Stimulated activated CD4-positive, alpha-beta T cell treated with anti-CD3 and anti-CD28 coated beads, Interleukin-4, amount 100 ng/mL, for 1 hour (primary cell): ENCODE measurements at places on chromosomes 13 and 19.
A peak's percentile ranks its signal among the peaks of the same experiment; 100 is the strongest.

DNA sequence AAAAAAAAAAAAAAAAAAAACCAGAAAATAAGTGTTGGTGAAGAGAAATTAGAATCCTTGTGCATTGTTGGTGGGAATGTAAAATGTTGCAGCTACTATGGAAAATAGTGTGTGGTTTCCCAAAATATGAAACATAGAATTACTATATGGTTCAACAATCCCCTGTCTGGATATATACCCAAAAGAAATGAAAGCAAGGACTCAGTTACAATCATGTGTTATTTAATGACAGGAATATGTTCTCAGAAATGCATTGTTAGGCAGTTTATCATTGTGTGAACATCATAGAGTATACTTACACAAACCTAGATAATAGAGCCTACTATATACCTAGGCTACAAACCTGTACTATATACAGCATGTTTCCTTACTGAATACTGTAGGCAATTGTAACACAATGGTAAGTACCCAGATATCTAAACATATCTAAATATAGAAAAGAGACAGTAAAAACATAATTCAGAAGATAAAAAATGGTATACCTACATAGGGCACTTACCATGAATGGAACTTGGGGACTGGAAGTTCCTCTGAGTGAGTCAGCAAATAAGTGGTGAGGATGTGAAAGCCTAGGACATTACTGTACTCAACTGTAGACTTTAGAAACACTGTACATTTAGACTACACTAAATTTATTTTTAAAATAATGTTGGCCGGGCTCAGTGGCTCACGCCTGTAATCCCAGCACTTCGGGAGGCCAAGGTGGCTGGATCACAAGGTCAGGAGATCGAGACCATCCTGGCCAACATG, 25.7 kb upstream of the SLC7A1 start:
- no peak for DNase-seq

DNA sequence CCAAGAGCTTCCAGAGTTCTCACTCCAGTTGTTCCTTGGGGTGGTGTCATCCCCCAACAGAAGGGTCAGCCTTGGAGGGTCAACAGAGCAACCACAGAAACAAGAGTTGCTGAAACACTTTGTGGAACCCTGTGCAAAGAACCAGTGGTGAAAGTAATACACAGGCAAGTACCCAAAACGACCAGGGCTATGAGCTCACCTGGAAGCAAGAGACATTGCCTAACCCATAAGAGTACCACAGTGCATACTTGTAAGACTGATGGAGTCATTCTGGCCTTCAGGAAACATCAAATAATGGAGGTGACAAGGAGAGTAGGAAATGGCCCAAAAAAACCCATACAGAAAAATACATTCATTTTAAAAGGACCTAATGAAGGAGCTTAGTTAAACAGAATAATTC, 184.3 kb upstream of the TSC22D1 start:
- no peak for DNase-seq

- DNase-seq: no peak
Measured at GRCh38 chr19:37197768-37198167, 12.6 kb downstream of the ZNF585B start.

GRCh38 chr19:6226444-6227155, 53.2 kb downstream of the MLLT1 start:
- no peak for DNase-seq

DNA sequence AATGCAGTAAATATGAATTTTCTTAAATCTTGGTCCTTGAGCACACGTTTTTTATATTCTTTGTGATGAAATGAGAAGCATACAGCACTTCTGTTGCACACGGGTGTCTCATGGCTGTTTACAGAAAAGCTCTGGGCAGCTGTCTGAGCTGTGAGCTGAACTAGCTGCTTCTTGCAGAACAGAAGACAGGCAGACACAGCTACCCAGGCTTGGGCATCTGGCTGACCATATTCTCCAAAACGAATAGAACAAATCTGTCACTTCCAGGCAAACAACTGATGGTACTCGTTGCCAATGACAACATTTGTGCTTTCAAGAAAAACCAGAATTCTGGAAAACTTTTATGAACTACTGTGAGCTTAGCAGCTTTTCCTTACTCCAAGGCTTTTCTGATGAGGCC, 16.2 kb downstream of the PCID2 start:
- no peak for DNase-seq

DNA sequence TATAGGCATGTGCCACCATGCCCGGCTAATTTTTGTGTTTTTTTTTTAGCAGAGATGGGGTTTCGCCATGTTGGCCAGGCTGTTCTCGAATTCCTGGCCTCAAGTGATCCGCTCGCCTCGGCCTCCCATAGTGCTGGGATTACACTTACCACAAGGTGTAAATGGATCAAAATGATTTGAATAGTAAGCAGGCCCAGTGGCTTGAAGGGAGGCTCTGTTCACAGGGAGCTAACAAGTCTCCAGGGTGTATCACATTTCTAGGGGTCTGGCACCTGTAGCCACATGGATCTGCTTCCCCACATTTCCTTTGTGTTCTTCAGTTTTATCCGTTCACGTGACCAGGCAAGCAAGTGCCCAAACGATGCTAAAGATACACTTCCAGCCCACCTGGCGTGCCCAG, 13.5 kb upstream of the CNFN start:
- no peak for DNase-seq

DNA sequence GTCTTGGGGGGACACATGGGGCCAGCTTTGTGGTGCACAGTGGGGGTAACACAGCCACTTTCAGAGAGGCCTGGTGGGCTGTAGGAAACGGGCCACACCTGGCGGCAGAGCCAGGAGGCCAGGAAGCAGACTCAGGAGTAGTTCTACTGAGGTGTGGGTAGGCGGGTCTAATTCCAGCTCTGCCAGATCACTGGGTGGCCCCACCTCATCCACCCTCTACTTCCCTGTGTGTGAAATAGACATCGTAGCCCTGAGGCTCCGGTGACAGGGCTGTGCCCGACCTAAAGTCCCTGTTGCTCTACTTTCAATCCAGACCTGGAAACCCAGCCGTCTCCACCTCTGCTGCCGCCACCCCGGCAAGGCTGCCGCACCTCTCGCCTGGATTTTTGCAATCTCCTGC, 4.0 kb downstream of the NKPD1 start:
- no peak for DNase-seq

DNA sequence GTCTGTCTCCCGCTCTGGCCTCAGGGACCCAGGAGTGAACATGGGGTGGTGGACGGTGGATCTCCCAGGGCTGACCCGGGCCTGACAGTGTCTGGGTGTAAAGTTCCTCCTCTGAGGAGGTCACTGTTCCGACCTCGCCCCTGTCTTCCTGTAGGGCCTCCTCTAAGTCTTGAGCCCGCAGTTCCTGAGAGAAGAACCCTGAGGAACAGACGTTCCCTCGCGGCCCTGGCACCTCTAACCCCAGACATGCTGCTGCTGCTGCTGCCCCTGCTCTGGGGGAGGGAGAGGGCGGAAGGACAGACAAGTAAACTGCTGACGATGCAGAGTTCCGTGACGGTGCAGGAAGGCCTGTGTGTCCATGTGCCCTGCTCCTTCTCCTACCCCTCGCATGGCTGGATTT, at the start of gene SIGLEC9:
Gene SIGLEC9, plus strand, starts transcription at position 178 of the 400 bp plus-strand sequence. Its CDS starts 69 bp downstream, at position 247.
- DNase-seq: no peak

DNA sequence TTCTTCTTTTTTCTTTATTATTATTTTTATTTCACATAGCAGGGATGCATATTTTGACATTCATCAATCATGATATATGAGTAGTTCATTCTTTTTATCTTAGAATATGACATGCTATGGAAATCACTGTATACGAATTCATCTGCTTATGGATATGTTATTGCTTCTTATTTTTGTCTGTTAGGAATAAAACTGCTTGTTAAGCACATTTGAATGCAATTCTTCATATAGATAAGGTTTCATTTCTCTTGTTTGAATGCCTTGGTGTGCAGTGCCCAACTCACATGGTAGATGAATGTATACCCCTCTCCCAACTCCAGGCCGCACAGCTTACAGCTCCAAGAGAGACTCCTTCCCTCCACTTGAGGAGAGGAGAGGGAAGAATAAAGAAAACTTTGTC, 11.3 kb downstream of the ZNF776 start:
- no peak for DNase-seq

DNA sequence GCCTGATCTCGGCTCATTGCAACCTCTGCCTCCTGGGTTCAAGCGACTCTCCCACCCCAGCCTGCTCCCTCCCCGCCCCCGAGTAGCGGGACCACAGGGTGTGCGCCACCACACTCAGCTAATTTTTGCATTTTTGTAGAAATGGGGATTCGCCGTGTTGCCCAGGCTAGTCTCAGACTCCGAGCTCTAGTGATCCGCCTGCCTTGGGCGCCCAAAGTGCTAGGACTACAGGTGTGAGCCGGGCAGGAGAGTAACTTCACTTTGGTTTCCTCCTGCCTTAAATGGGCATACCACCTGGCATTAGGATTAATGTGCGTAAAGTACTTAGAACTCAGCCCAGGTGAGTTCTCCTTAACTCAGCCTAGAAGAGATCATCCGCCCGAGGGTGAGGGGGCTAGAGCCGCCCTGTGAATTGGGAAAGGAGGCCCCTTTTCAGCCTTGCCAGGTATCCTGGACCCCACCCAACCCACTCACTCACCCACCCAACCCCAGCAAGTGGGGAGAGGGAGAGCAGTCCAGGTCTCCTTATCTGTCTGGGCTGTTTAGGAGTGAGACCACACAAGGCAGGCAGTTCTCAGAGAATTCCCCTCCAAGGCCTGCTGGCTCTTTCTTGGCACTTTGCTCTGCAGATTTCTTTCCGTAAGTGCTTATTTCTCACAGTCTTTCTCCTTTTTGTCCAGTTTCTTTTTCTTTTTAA, 1.2 kb upstream of the ZFP36 start:
- no peak for DNase-seq

- no peak for DNase-seq
Measured at GRCh38 chr19:30419568-30420180, 47.5 kb downstream of the ZNF536 start.

GRCh38 chr19:35913589-35913988, 5.5 kb upstream of the TYROBP start:
- DNase-seq: no peak

GRCh38 chr13:89375839-89376238, 1704.7 kb downstream of the SLITRK5 start:
- DNase-seq: no peak

DNA sequence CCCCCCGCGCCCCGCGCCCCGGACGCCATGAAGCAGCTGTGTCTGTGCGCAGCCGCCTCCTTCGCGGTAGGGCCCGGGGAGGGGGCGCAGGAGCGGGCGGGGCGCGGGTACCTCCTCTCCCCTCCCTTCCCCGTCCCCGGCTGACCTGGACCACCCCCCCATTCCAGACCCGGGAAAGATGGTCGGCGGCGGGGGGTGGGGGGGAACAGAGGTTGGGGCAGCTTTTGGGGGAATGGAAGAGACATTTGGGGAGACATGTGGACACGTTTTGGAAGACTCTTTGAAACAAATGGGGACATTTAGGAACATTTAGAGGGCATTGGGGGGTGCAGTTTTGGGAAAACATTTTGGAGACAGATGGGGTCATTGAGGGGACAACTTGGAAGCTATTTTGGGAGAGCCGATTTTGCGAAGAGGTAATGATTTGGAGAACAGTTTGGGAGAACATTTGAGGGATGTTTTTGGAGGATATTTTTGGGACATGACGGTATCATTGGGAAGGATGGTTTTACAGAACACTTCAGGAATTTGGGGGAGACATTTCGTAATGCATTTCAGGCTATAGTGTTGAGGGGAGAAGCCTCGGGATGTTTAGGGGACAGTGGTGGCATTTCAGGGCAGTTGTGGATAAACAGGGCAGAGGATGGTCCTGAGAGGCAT, 16.1 kb downstream of the ANKRD24 start:
- DNase-seq: no peak

DNA sequence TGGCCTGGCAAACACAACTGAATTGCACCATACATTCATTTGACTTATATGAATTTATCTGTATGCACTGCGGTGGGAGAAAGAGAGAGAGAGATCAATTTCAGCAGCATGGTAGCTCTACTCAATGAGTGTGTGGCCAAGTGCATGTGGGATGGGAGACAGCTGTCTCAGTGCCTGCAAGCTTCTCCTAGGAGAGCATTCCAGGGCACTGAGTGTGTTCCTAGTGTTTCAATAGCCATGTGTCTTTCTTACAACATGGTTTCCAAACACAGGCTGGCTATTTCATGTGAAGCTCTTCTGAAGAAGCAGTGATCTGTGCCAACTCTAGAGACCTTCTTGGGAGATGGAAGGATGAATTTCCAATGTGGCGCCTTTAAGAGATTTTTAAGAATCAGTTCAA, 43.5 kb downstream of the NEK5 start:
- no peak for DNase-seq

GRCh38 chr13:75901501-75901900, 265.4 kb downstream of the LMO7 start:
- no peak for DNase-seq

- no peak for DNase-seq
Measured at GRCh38 chr19:50952910-50953309, at the start of gene KLK5. TSS of gene KLK5 (minus strand) at chr19:50953038. CDS start at chr19:50952657, 381 bp downstream.

DNA sequence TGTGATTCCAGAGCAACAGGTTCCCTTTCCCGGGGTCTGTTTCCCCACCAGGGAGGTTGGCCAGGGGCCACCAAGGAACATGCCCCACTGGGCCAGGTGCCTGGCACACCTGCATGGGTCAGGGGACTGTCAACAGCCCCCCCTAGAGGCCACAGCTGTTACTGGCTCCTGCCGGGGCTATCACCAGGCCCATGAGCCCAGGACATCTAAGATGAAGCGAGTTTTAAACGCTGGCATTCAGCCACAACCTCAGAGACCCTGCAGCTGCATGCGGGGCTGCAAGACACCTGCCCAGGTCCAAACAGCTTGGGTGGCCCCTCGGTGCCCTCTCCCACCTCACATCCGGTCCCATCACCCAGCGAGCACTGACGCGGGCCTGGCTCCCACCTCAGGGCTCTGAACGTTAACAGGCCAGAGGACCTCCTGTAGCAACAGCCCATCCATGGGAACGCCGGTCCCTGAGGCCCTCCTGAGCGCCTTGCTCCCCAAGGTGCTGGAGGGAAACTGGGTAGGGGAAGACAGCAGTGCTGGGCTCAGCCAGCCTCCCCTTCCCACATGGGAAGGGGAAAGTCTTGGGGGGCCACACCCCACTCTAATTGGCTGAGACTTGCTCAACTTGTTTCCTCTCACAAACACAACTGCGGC, 12.0 kb downstream of the KHSRP start:
- DNase-seq: peak; percentile 57

DNA sequence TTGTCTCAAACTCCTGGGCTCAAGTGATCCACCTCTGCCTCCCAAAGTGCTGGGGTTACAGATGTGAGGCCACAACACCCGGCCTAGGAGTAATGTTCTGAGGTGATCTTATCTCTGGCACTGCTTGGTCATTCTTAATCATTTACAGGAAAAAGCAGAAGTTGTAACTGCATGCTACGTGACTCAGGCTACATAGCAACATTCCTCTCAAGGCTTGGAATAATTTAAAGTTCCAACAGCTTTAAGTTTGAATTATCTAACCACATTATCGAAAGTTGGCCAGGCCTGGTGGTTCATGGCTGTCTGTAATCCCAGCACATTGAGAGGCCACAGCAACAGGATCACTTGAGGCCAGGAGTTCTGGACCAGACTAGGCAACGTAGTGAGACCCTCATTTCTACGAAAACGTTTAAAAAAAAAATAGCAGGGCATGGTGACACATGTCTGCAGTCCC, 3.9 kb upstream of the B9D2 start:
- DNase-seq: no peak

GRCh38 chr19:29952177-29952576, 10.1 kb downstream of the URI1 start:
- no peak for DNase-seq

GRCh38 chr13:60612593-60612992, 215.6 kb downstream of the TDRD3 start:
- DNase-seq: no peak

GRCh38 chr13:48542581-48543341, 9.9 kb upstream of the RCBTB2 start:
- no peak for DNase-seq
